ENCODE measurements at places on chromosomes 6 and 20.

- no peak for DNase-seq
These were observed 165.4 kb downstream of the GRM4 start for GRCh38 chr6:33980176-33981175.

DNA sequence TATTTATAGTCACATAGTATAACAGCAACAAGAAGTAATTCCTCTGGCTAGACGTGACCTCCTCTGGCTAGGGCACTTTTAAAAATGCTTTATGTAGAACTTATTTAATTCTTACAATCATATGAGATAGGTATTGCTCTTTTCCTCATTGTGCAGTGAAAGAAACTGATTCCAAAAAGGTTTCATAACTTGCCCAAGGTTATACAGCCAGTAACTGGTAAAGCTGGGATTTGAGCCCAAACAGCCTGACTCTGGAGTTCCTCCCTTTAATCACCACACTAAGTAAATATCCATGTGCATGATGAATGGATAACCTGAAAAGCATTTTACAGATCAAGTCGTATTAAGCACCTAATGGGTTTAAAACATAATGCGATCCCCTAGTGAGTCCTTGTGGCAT is 214.6 kb downstream of the PRL start:
- DNase-seq, result no peak

- DNase-seq, result no peak
These were observed 4.8 kb downstream of the SLC2A12 start for GRCh38 chr6:134047673-134048072.

- DNase-seq, result no peak
These were observed 578.2 kb upstream of the NRSN1 start for GRCh38 chr6:23547851-23548250.

DNA sequence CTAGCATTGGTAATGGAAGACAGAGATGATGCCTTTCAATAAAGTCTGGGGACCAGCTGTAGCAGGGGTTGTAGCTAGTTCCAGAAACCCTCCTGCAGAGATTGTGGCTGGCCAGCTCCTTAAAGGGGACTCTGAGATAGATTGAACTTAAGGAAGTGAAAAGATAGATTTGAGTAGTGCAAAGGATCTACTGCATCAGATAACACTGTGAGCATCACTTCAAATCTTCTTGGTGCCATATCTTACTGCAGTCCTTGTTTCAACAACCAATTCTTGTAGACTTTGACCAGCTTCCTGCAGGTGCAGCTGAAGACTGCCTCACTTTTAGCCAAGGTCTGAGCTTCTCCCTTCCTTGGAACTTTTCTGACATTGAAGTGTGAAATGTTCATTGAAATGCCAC is 14.8 kb upstream of the CEP162 start:
- DNase-seq, result no peak

DNA sequence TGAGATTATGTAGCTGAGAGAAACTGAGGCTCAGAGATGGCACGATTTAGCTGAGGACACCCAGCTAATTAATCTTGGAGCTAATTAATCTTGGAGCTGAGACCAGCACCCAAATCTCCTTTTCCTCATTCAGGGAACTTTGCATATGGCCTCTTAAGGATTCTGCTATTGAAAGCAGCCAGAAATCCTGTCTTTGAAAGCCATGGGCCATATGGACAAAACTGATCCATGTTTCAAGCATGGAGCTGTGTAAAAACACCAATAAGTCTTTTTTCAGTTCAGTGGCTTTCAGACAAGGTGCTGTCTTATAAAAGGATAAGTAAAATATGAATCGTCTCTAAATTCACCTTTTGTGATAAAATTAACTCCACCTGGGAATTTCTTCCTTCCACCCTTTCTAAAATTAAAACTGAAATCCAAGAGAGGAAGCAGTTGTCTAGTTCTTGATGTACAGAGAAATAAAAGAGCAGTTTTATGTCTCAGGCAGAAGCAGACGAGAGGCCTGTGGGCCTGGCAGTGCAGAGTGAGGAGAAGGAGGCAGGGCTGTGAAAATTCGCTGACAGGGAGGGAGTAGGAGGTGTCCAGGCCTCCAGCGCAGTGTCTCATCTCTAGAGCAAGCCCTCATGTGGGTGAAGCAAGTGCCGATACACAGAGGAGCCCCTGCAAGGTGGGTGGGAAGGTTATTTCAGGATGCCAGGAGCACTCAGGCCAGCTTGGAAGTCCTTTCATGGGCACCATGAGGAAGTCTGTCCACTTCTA is 266.9 kb downstream of the UST start:
- DNase-seq, result no peak

DNA sequence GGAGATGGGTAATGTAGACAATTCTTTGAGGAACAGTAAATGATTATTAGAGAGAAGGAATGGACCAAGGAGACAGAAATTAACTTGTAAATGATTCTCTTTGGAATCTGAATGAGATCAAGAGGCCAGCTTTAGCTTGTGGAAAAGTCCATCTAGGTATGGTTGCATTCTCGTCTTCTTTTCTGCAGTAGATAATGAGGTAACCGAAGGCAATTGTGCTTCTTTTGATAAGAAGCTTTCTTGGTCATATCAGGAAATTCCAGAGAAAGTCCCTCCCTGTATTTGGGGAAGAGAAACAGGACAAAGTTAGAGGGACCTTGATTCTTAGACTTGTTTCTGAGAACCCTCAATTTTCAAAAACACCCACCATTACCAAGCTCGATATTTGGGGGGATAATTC is 109.1 kb upstream of the PRSS16 start:
- no peak for DNase-seq
